RCC 7860 (cell line): ENCODE measurements at places on chromosomes 6 and 20.

DNA sequence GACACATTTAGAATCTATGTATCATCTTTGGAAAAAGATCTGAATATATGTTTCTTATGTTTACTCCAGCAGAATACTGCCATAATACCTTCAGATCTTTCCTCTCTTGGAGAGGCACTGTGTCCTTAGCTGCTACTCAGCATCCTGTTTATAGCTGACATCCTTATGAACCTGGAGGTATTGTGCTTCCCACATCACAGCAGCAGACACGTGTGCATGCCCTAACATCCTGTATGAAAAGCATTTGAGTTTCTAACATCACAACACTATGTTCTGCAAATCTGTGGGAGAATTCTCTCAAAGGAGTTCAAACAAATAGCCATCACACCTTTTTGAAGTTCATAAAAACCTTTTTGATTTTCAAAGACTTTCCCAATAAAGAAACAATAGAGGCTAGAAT lies 216.0 kb downstream of the GJA1 start:
- DNase-seq = no peak

- no peak for DNase-seq
These were observed 672 bp downstream of the SIRPA start for GRCh38 chr20:1895674-1896483.

GRCh38 chr20:3398681-3399252 lies 8.7 kb downstream of the DNAAF9 start:
- no peak for DNase-seq

DNA sequence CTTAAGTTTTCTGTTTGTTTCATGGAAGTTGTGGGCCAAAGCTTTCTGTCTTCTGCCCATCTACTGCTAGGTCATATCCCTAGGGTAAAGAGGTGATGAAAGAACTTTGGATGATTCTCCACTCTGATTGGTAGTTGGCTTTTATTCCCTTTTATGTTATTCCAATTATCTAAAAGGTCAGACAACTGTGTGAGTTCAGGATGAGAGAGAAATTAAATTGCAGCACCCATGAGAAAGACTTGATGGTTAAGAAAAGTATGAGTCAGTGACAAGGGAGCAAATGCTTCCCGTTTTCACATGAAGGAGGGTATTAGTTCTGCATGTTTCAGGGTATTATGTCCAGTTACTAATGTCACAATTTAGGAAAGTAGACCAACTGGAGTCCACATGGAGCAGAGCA lies 136.3 kb downstream of the CD109 start:
- no peak for DNase-seq

DNA sequence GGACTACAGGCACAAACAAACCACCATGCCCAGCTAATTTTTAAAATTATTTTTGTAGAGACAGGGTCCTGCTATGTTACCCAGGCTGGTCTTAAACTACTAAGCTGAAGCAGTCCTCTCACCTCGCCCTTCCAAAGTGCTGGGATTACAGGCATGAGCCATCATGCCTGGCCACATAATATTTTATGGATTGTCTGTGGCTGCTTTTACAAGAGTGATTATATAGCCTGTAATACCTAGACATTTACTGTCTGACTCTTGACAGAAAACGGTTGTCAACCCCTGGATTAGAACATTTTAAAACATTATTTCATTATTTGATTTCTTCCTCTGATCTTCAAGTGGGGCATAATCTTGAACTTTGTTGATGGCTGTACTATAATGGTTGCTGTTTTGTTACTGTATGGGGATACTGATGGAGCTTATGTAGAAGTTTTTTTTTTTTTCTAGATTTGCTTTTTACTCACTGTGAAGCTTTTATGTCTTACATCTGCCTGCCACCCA lies 14.3 kb downstream of the PARD6B start:
- no peak for DNase-seq

DNA sequence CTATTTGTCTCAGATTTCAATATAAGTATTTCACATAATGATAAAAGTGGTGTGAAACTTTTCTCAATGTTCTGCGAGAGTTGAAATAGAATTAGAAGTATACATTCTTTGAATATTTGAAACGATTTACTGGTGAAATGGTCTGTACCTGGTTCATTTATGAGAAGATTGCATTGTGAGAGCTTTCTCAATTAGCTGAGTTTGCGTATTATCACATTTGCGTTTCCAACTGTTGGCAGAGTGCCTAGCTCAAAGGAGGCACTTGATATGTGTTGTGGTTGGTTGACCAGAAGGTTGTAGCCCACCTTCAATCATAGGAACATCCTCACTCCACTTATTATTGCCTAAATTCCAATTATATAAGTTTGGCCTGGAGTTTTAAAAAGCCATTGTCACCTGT lies 58.8 kb upstream of the EXOC2 start:
- DNase-seq = no peak

- DNase-seq = no peak
These were observed 128.9 kb downstream of the CD164 start for GRCh38 chr6:109253366-109253765.

DNA sequence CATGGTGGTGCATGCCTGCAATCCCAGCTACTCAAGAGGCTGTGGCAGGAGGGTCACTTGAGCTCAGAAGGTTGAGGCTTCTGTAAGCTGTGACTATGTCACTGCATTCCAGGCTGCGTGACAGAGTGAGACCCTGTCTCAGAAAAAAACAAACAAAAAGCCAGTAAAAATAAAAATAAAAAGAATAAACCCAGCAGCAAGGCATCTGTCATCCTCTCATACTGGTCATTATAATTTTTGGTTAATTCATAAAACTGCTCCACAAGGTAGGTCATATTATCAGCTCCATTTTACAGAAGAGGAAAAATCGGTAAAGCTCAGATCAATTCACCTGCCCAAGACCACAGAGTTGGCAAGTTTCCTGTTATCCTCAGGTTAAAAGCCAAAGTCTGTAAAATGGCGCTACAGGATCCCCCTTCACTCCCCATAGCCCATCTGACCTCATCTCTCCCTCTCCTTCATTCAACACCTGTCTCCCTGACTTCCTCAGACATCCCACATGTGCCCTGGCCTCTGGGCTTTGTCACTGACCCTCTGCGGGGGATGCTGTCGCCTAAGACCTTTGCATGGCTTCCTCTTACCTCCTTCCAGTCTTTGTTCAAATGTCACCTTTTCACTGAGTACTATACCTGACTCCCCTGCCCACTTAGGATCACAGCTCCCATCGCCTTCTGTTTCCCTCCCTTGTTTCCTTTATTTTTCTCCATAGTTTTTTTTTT lies 213.2 kb upstream of the ZNF217 start:
- no peak for DNase-seq

DNA sequence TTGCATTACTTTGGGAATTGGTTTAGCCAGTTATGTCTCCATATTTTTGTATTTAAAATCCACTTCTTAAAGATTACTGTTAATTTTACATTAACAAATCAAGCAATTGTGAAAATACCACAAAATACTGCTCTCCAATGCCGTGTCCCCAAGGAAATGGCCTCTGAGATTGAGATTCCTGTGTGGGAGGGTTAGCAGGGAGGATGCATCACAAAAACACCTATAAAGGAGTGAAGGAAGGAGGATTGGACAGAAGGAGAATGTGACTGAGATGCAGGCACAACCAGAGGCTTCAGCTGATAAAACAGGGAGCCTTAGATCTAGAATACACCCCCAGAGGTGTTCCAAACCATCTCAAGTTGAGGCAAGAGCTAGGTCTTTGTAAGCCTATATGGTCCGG lies 34.2 kb upstream of the NKAIN2 start:
- no peak for DNase-seq

DNA sequence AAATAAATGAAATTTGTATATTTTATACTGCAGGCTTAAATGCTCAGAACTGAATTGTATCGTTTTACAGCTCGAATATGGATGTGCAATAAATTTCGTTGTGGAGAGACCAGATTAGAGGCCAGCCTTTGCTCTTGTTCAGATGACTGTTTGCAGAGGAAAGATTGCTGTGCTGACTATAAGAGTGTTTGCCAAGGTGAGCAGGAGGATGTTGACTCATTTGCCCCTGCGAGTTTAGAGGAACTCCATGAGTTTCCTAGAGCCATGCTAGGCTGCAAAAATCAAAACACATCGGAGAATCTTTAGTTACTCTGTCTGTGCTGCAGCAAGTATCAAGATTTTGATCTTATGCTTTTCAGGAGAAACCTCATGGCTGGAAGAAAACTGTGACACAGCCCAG lies 15.4 kb downstream of the ENPP3 start:
- no peak for DNase-seq

- DNase-seq = no peak
These were observed 823.4 kb upstream of the GJE1 start for GRCh38 chr6:141309295-141309694.

DNA sequence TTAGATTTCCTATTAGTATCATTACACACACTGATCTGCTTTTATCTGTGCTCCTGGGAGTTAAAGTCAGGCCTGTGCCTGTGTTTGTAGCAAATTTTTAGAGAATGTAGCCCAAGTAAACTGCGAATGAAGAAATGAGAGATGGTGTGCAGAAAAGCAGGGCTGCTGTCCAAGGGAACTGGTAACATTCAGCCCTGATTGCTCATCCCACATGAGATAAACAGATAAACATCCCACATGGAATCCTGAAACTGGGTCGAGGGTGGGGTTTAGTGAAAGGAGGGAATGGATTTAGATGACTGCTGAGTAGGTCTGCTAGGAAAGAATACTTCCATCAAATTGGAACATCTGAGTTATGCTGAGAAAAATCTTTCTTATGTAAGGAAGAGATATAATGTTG lies 69.1 kb downstream of the GRIK2 start:
- DNase-seq = no peak

DNA sequence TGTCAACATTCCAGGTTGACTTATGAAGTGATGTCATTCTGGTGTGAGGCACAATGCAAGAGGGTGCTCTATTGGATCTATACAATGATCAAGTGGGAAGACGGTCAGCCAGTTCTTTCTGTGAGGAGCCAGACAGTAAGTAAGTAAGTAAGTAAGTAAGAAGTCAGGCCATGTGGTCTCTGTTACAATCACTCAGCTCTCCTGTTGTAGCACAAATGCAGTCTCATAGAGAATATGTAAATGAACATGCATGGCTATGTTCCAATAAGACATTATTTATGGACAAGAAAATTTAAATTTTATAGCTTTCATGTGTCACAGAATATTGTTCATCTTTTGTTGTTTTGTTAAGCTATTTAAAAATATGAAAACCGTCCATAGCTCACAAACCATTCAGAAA lies 399.7 kb downstream of the BTBD3 start:
- DNase-seq = no peak

DNA sequence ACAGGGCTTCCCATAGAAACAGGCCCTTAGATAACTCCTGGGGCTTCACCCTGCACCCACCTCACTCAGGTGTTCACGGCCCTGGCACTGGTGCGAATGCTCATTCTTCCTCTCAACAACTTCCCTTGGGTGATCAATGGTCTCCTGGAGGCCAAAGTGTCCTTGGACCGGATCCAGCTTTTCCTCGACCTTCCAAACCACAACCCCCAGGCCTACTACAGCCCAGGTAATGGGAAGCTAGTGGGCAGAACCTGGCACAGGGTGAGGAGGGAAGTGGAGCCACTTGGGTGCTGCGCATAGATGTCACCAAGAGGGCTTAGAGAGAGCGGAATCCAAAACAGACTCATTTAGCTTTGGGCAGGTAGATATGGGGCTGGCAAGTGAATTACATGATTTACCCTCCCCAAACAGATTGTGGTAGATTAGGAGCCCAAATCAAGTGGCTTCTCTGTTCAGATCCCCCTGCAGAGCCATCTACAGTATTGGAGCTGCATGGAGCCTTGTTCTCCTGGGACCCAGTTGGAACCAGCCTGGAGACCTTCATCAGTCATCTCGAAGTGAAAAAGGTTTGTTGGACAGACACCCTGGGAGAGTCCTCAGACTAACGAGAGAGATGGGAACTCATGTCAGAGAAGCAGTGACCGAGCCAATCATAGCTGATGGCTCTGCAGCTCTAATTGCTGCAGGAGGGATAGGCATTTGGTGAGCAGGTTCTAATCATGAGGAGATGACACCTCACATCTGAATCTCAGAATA lies 8.5 kb downstream of the ABCC10 start:
- no peak for DNase-seq

- no peak for DNase-seq
These were observed 69.0 kb downstream of the BTBD9 start for GRCh38 chr6:38570750-38571149.

DNA sequence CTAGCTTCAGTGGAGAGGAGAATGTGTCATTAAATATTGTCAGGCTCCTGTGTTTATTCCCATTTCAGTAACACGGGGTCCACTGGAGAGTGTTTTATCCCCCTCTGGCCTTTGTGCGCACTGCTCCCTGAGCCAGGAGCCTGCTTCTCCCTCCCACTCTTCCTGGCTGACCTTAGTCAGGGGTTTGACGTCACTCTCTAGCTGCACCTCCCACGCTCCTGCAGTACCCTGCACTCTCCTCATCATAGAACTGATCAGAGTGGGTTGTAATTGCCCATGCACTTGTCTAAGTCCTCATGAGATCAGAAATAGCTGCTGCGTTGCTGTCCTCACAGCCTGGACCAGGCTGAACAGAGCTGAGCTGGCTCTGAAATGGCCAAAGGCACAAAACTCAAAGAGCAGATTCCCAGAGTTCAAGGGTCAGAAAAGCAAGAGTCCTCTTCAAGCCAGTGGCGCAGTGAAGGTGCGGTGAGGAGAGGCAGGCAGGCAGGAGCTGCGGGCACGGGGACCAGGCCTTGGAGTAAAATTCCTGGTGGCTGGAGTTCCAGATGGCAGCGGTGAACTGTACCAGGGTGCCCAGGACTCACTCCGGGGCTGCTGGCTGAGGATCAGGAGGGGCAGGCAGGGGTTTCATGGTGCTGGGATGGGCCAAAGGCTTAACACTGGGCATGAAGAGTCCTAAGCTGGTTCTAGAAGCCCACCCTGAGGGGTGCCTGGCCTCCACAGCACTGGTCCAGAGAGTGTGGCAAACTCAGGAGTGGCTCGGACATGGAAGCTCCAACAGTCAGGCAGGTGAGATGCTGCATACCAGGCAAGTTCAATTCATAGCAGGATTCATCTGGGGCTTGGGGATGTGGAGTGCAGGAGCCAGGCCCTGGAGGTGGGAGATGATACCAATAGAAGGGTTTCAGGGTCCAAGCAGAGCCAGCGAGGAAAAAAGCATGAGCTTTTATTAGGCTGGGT lies 170.9 kb downstream of the SCP2D1 start:
- DNase-seq = no peak

GRCh38 chr20:62740286-62741141 lies 31.9 kb downstream of the NTSR1 start:
- peak; percentile 88 for DNase-seq

DNA sequence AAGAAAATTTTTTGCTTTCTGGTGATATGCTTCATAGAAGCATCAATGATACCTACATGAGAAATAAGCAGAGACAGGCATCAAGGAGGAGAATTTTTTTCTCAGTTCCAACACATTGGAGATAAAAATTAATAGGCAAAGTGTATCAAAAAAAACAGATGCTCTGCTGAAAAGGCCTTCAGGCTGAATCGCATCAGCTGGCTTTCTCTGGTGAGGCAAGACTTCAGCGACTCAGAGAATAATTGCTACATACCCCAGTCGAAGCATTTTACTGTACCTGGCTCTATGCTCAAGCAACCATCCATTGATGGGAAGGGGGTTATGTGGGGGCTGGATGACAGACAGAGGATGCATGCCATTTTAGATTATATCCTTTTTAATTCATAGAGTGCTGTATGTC lies 415.1 kb downstream of the TFAP2A start:
- DNase-seq = no peak

- DNase-seq = peak; percentile 31
These were observed 11.9 kb upstream of the CPNE5 start for GRCh38 chr6:36851149-36851614.

- DNase-seq = no peak
These were observed 128.8 kb downstream of the PLCB1 start for GRCh38 chr20:8260837-8261251.
